ENCODE measurements at places on chromosomes 12 and 14. TPM values are rescaled to one million over a fixed set of nuclear protein-coding genes. Genes with fewer than 3 reads are reported as not detected.

The CLMN gene
- total RNA-seq: 1.9 TPM

The BATF gene
- not detected for total RNA-seq

The SYT1 gene
- total RNA-seq: 2.0 TPM

The AQP6 gene
- total RNA-seq: under 0.01 TPM

The GRIP1 gene
- 0.65 TPM for total RNA-seq

The PIP4P1 gene
- 21.6 TPM for total RNA-seq

All from smooth muscle cell of bladder (primary cell).